ENCODE measurements at places on chromosomes 1 and 21. TPM values are rescaled to one million over a fixed set of nuclear protein-coding genes. Genes with fewer than 3 reads are reported as not detected.

DNA sequence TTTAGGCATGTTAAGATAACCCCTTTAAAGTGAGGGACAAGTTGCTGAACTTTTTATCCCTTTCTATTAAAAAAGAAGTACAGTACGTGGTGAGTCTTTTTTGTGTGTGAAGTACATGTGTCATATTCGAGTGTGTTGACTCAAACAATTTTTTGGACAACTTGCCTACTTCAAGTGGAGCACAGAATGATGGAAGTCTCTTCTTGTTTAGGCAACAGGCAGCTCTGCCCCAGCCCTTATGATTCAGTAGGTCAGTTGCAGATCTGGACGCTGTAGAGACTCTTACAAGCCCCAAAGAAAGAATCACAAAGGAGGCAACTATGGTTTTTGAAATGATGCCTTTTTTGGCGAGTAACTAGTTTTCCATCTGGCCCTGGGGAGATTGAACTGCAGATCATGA lies 14.4 kb upstream of the ZFP69B start:
- no peak for DNase-seq

DNA sequence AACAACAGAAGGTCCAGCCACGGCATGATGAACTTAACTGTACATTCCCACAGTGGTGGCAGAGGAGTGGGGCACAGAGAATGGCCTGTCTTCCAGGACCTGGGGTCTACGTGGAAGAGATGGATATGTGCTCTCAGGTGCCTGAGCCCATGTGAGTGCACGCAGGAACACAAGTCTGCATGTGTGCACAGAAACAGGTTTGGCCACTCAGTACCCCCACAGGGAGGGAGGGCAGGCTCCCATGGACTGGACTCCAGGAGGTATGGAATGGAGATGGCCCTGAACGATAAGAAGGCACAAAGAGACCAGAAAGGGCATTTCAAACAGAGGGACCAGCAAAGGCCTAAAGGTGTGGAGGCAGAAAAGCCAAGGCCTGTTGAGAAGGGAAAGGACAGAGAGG lies 10.8 kb downstream of the COL9A2 start:
- no peak for DNase-seq

GRCh38 chr1:111474521-111474920 lies 737 bp downstream of the C1orf162 start:
- DNase-seq: no peak

GRCh38 chr1:245577191-245578157 lies 422.7 kb downstream of the KIF26B start:
- DNase-seq: no peak

The AKR1A1 gene
- 210 TPM for total RNA-seq

GRCh38 chr1:106360252-106360651 lies 696.2 kb upstream of the PRMT6 start:
- DNase-seq: no peak

DNA sequence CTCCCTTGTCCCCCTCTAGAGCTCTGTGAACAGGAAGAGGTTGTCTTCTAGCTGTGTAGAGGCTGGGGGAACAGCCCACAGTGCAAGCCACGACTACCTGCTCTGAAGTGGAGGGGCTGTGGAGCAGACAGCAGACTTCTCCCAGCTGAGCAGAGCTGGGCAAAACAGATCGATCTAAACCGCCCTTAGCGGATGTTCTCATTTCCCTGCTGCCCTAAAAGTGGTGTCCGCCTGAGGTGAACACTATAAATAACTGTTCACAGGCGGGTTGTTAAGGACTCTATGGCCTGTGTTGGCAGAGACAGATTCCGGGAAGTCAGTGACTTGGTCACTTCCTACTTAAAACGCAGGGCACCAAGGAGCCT lies 203.2 kb downstream of the RHOU start:
- DNase-seq: no peak

The NEGR1 gene
- not detected for total RNA-seq

The NIBAN1 gene
- 16.8 TPM for total RNA-seq

GRCh38 chr1:118429856-118430255 lies 244.8 kb upstream of the SPAG17 start:
- no peak for DNase-seq

GRCh38 chr1:40411843-40412242 lies 38.3 kb downstream of the SMAP2 start:
- DNase-seq: no peak

DNA sequence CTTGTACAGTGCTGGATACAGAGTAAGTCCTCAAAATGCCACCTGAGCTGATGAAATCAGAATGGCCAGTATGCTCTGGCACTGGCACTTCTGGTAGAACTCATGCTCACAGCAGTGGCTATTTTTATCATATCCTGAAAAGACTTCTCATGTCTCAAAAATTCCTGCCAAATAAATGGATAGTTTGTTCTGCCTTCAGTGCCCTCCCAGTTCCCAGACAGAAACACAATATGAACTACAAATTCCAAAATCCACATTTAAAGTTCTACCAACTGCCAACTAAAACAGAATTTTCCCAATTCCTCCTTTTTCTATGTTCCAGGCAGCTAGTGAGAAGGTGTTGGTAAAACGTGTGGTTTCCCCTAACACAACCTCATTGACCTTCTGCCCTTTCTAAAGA lies 51.4 kb upstream of the RGS1 start:
- DNase-seq: no peak

DNA sequence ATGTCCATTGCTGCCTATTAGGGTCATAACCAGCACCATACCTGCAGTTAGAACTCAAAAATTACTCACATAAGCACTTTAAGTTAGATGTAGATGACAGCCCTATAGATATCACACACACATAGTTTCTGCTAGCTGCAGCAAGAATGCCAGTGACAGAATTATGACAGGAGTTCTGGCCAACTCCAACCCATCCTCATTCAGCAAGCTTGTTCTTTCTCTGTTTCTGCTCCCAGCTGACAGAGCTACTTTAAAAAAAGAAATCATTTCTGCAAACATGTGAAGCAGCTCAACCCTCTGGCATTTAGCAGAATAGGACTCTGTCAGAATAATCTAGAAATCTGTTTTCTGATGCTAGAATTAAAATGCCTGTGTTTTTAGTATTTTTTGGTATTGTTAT lies 23.8 kb upstream of the OTUD7B start:
- DNase-seq: no peak

The KRTAP11-1 gene
- total RNA-seq: not detected

DNA sequence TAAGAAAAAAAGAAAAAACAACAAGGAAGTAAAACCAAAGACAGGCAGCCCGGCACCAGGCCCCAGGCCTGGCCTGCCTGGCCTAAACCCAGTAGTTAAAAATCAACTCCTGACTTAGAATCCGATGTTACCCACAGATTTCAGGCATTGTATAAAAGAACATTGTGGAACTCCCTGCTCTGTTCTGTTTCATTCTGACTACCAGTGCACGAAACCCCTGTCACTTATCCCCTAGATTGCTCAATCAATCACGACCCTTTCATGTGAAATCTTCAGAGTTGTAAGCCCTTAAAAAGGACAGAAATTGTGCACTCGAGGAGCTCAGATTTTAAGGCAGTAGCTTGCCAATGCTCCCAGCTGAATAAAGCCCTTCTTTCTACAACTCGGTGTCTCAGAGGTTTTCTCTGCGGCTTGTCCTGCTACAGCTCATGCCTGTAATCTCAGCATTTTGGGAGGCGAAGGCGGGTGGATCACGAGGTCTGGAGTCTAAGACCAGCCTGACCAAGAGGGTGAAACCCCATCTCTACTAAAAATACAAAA lies 15.6 kb upstream of the MYOCOS start:
- DNase-seq: no peak

DNA sequence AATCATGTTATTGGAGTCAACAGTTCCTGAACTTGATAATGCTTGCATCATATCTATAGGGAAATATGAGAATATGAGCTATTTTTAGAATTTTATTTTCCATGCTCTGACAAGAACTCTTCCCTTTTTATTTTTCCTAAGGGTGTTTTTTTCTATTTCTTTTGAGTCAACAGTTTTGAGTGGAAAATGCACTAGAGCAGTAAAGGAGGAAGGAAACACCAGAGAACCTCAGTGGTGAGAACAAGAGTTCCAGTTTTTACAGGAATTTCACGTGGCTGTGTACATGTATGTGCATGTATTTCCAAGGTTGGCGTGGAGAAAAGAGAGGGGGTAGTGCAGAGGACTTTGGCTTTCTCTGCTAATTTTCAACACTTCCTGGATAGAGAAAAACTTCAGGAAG lies 63.6 kb upstream of the TNFSF18 start:
- no peak for DNase-seq

DNA sequence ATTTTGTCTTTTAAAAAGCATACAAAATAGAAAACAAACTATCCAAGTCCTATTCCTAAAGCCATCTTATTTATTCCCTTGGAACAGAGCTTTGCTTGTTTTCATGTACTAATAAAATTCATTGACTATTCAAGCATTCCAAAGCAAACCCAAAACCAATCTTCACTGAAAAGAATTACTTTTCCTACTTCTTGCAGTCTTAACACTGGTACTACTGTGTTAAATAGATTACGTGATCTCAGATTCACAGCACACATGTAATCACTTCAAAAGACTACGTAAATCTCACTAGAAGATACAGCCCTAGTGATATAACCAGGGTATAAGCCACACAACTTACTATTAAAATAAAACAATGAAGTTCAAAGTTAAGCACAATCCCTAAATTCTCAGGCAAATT lies 39.0 kb downstream of the ZZZ3 start:
- no peak for DNase-seq

The AUNIP gene
- total RNA-seq: 9.5 TPM

DNA sequence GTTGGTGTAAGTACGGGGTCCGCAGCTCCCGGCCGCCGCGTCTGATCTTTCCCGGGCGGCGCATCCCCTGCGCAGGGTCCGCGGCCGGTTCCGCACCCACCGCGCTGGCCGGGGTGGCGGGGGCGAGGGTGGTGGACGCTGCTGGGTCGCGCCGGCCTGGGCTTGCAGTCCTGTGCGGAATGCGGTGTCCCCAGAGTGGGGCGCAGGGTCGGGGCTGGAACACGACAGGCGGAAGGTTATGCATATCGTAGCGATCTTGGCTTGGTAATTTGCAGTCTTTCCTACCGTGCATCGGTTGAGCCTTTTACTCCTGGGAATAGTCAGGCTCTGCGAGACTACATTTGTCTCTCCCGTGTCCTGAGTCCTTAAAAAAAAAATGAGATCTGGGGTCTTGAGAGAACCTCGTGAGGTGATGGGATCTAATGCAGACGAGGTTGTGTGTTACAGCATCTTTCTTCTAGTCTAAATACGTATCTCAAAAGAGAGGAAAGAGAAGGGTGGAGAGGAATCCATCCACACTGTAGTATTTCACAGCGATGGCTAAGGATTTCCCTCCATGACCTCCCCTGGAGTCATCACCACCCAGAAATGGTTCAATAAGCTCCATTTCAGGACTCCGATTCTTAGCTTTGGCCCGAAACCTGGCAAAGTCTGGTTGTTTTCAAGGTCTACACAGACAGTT lies 572 bp downstream of the ATP1B1 start:
- no peak for DNase-seq

Data from activated T-helper 2 cell treated with anti-CD3 and anti-CD28 coated beads, Interferon-gamma antibody, Interleukin-2, Interleukin-4, amounts not matched to agents 10 μg/mL and 5 μg/mL and 100 μg/mL, durations not matched to agents 14 hours and 24 hours and 36 hours (primary cell).